ENCODE measurements at places on chromosomes 7 and 10. TPM values are rescaled to one million over a fixed set of nuclear protein-coding genes. Genes with fewer than 3 reads are reported as not detected.
A peak's percentile ranks its signal among the peaks of the same experiment; 100 is the strongest.

GRCh38 chr7:29879609-29880008 is 73.3 kb downstream of the WIPF3 start:
- no peak for DNase-seq

DNA sequence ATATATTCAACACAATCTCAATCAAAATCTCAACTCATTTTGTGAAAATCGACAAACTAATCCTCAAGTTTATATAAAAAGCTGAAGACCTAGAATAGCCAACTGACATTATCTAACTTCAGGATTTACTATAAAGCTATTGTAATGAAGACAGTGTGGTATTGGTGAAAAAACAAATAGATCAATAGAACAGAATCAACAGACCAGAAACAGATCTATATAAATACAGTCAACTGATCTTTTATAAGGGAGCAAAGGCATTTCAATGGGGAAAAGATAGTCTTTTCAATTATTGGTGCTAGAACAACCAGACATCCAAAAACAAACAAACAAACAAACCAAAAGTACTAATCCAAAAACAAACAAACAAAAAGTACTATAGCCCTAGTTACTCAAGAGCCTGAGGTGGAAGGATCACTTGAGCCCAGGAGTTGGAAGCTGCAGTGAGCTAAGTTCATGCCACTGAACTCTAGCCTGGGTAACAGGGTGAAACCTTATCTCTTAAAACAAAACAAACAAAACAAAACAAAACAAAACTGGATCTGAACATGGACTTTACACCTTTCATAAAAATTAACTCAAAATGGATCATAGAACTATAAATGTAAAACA is 26.6 kb upstream of the AKR1D1 start:
- no peak for DNase-seq

DNA sequence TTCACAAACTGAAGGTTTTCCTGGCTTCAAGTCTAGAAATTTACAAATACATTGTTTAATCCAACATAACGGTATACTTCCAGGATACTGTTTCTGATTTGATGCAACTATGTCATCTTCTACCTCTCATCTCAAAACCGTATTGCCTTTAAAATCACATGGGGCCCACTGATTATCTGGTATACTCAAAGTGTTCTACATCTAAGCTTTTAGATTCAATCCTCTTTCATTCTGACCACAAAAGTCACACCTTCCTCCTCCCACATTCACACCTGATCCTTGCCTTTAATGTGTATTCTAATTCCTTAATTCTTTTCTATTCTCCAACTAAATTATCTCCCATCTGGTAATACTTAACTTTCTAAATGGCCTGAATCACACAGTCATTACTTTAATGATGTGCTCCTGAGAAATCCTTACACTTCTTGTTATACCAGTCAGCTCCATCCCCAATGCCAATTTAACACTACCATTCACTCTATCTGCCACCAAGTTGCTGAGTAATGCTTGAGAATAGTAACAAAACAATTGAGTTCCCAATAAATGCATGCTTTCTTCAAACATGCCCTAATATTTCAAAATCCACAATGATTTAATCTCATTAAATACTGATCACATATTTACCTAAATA is 13.0 kb downstream of the ATAD1 start:
- DNase-seq = no peak

DNA sequence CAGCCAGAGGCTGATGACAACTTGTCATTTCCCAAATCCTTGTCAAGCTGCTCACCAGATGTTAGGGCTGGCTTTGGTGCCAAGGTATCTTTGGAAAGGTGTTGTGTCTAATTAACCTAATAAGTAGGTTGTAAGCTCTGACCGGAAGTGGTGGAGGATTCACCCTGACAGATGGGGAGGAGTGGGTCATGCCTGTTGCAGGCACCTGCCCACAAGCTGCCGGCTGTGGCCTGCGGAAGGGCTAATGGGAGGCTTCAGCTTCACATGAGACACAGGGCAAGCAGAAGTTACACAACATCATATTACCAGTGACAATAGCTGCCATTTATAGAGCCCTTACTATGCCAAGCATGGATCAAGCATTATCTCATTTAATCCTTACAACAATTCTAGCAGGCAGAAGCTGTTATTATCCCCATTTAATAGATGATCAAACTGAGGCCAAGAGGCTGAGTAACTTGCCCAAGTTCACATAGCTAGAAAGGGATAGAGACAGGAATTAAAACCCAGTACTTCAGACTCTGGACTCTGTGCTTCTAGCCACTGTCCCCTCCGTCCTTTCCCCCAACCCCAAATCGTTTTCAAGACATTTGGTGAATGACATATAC is 63.1 kb upstream of the DUSP5 start:
- no peak for DNase-seq

- peak; percentile 52 for DNase-seq
Measured at GRCh38 chr10:4215963-4216575, 431.1 kb upstream of the KLF6 start.

GRCh38 chr10:49279015-49279880 is 19.7 kb upstream of the C10orf71 start:
- DNase-seq = no peak

- DNase-seq = no peak
Measured at GRCh38 chr10:62093863-62094291, 174.8 kb downstream of the RTKN2 start.

DNA sequence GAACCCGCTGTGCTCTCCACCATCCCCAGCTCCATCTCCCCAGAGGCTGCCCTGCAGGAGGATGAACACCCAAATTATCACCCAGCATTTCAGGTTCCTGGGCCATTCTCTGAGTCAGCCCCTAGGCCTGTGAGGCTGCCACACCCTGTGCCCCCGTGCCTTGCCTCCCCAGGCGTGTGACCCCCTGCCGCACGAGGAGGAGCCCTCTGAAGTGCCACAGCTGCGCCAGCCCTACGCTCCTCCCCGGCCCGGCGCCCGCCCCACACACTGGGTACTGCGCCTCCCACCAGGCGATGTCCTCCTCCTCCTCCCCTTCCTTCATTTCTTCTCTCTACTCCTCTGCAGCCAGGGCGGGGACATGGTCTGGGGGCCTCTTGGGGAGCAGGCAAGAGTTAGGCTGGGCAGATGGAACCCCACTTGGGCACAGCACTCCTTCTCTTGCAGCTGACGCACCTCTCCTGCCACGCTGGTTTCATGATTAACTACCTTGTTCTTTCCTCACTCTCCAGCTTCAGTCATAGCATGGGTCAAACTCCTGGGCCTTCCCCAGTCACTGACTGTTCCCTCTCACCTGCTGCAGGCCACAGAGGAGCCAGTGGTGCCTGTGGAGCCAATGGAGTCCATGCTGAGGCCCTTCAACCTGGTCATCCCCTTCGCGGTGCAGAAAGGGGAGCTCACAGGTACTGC is 12.7 kb upstream of the ATP6V1F start:
- DNase-seq = peak; percentile 21

Gene STRIP2
- total RNA-seq = 9.5 TPM

Gene CDHR3
- total RNA-seq = 0.45 TPM

Gene AIMP2
- 34.3 TPM for total RNA-seq

Gene PTPRZ1
- 1.5 TPM for total RNA-seq
